Pancreas (tissue), 10 donors: ENCODE measurements at places on chromosomes 1 and 21. TPM values are rescaled to one million over a fixed set of nuclear protein-coding genes. Genes with fewer than 3 reads are reported as not detected.
A peak's percentile ranks its signal among the peaks of the same experiment; 100 is the strongest.

DNA sequence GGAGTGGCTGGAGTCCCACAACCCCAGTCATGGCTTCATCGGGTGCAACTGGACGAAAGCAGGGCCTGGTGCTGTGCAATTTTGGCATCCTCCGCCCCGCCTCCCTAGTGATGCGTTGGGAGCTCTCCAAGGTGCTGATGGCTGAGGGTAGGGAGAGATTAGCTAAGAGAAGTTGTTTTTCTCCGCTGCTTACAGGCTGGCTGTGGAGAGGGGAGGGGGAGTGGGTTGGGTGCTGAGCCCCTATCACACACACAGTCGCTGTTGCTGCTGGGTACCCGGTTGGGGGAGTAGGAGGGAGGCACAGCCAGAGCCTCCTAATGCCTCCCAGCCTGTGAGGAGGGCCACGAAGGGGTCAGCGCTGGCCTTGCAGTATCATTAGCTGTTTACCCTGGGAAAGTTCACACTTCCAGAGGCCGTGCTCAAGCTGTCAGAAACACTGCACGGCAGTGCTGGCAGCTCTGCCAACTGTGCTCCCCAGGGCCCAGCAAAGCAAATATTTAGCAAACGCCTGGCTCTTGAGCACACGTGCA, 110.0 kb downstream of the GRIK3 start:
- peak; percentile 59 for DNase-seq
- H3K4me3 ChIP-seq, result no peak overlapping the region
- H3K4me1 ChIP-seq, result no peaks in the 10 kb centered on the region
- no peaks in the 10 kb centered on the region for H3K36me3 ChIP-seq
- no peak overlapping the region for H3K27ac ChIP-seq

GRCh38 chr1:61853583-61853982, 111.3 kb downstream of the PATJ start:
- peaks cover 18% of the 10 kb centered on the region for H3K36me3 ChIP-seq
- H3K4me3 ChIP-seq, result no peak overlapping the region

DNA sequence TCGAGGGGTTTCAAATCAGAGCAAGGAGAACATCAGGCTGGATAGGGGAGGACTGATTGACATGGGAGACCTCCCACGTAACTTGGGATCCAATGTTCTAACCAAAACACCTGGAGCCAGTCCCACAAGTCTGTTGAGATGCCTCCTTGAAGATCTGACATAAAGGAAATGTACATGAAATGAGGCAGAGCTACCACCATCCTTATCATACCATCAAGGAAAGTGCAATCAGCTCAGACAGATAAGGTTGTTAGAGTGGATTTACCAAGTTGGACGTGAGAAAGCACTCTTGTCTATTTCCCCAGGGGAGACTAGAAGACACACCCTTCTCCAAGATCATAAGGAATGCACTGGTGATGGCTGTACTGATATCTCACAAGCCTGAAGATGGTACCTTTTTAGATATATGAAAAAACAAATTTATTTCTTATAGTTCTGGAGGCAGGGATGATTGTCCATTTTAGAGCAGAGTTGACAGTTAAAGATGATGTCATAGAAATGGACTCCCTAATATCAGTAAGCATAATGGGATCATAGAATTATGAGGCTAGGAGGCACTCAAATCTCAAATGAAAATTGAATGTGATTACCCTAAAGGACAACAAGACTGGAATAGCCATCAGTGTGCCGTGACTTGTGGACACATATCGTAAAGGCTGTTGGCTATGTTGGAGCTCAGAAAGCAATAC, 129.1 kb upstream of the RAB4A start:
- no peaks in the 10 kb centered on the region for H3K36me3 ChIP-seq
- no peaks in the 10 kb centered on the region for H3K27me3 ChIP-seq
- H3K4me3 ChIP-seq, result no peak overlapping the region
- DNase-seq, result no peak
- H3K27ac ChIP-seq, result no peak overlapping the region

PRKAA2 gene
- total RNA-seq, result 4.1 TPM

ACTN2 gene
- 1.4 TPM for total RNA-seq
